Transverse colon (tissue), 4 donors: ENCODE measurements at places on chromosomes 2 and 18. TPM values are rescaled to one million over a fixed set of nuclear protein-coding genes. Genes with fewer than 3 reads are reported as not detected.

GRCh38 chr18:23721696-23722480, 32.6 kb downstream of the LAMA3 start:
- no peaks in the 10 kb centered on the region for H3K4me1 ChIP-seq
- no peak overlapping the region for H3K4me3 ChIP-seq
- H3K27ac ChIP-seq = no peak overlapping the region

GRCh38 chr18:61637319-61637718, 255.5 kb downstream of the RNF152 start:
- peak; percentile 66 for DNase-seq
- no peak overlapping the region for H3K4me3 ChIP-seq
- peak overlapping the region; percentile 88 for H3K27ac ChIP-seq
- H3K4me1 ChIP-seq = peaks cover 33% of the 10 kb centered on the region

DNA sequence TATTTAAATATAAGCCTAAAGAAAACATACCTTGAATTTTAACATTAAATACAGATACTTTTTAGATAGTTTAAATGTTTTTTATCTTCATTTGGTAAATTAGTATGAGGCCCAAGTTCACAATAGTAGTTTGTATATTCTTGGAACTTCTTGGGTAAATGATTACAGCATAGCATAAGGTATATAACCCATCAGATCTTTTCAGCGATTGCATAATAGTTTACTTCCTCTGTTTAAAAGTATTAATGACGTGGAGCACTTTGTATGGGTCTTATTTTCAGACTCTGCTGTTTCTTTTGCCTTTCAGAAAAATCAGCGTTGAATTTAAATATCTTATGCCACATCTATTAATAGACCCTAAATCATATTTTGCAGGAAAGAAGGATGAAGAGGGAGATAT, 60.2 kb downstream of the CHRNA1 start:
- no peak for DNase-seq
- H3K27ac ChIP-seq = no peak overlapping the region
- no peaks in the 10 kb centered on the region for H3K4me1 ChIP-seq

GRCh38 chr18:33820517-33821371, 242.7 kb downstream of the ASXL3 start:
- DNase-seq = no peak
- peak overlapping the region; percentile 78 for H3K27ac ChIP-seq
- no peaks in the 10 kb centered on the region for H3K36me3 ChIP-seq
- peak overlapping the region; percentile 38 for H3K4me3 ChIP-seq
- H3K4me1 ChIP-seq = peaks cover 6% of the 10 kb centered on the region

UGT1A10 gene
- 54.9 TPM for total RNA-seq

C18orf54 gene
- 0.60 TPM for total RNA-seq

TMEM247 gene
- total RNA-seq = not detected

CBLN2 gene
- 0.75 TPM for total RNA-seq

DNAJC27 gene
- 5.2 TPM for total RNA-seq
